ENCODE measurements at places on chromosomes 11 and 22.
A peak's percentile ranks its signal among the peaks of the same experiment; 100 is the strongest.

DNA sequence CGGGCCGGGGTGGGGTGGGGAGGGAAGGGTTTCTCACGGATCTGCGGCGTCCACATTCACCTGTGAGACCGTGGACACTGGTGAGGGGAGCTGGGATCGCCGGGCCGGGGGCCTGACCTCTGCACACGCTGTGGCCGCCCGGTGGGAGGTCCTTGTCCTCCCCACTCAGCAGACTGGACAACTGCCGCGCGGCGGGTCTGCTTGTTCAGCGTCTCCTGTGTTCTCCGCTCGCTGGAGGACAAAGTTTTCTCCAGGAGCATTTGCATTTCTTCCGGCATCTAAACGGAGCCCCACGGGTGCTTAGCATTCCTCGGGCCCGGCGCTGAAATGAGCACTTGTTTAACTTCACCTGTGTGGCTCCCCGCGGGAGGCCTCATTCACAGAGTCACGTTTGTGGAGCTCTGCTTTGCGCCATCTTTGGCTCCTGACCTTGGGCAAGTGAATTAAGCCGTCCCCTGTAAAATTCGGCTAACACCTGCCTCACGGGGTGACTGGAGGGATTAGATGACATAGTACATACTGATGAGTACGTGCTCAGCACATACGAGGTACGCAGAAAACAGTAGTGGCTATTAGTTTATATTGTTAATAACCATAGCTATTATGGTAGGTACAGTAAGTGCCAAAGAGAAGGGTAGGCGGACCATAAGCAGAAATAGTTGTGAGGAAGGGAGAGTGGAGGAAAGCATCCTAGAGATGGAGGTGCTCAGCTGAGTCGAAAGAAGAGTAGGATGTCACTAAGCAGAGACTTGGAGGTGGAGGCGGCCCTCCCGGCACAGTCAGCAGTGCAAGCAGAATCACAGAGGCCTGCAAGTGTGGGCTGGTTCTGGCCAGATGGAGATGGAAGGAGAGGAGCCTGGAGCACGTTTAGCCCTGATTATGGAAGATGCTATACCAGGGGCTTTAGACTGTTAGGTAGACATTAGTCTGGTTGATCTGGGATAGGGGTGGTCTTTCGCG is 885 bp downstream of the TRMU start:
- peak; percentile 7 for DNase-seq

- DNase-seq, result no peak
Measured at GRCh38 chr11:33515347-33515746, 185.3 kb downstream of the C11orf91 start.

GRCh38 chr22:30402028-30402765 is 5.4 kb downstream of the SEC14L2 start:
- DNase-seq, result no peak

GRCh38 chr11:8315954-8316353 is 52.3 kb upstream of the LMO1 start:
- no peak for DNase-seq

GRCh38 chr11:1691878-1692707 is 4.9 kb upstream of the KRTAP5-6 start:
- no peak for DNase-seq

GRCh38 chr22:48257685-48258055 is 1495.2 kb downstream of the TBC1D22A start:
- DNase-seq, result no peak

DNA sequence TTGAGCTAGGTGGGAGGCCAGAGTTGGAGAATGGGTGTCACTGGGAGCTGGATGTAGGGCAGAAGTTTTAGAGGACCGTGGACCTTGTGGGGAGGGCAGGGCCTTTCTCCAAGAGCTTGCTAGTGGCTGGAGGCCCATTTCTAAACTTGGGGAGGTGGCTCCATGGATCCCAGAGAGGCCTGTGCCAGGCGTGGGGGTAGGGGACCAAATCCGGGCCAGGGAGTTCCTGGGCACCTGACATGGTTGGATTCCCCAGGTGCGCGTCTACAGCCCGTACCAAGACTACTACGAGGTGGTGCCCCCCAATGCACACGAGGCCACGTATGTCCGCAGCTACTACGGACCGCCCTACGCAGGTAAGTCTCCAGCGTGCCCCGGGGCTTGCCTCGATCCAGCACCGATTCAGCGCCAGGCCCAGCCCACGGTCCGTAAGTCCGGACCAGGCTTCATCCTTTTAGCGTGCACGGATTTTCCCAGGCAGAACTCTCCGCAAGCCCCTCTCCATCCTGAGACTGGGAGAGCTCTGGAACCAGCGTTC is 14.2 kb downstream of the PLEKHB1 start:
- no peak for DNase-seq

DNA sequence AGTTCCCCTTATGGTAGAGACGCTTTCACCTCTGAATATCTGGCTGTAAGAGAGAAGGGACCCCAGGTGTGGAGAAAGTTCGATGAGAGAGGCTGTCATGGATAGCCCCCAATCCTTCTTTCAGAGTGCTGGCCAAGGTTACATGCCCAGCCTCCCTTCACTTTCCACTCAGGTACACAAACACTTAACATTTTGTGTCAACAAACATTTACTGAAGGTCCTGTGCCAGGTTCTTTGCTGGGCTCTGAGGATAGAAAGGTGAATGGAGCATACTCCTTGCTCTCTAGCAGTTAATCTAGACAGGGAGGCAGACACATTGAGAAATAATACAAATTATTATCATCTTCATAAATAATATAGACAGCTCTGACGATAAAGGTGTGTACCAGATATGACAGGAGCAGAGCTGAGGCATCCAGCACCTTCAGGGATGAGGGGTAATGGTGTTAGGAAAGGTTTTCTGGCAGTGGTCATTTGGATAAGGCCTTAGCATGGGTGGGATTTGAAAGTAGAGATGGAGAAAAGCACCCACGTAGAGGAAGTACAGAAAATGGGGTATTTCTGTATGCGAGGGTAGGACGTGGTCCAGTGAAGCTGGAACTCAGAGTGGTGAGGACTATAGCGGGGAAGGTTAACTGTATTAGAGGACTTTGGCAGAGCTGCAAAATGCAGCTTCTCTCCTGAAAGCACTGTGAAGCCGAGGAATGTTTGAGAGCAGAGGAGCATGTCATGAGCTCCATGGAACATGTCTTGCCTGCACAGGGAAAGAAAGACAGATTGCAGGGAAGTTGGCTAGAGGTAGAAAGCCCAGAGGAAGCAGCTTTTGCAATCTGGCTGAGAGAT is 19.6 kb downstream of the PPFIBP2 start:
- no peak for DNase-seq

DNA sequence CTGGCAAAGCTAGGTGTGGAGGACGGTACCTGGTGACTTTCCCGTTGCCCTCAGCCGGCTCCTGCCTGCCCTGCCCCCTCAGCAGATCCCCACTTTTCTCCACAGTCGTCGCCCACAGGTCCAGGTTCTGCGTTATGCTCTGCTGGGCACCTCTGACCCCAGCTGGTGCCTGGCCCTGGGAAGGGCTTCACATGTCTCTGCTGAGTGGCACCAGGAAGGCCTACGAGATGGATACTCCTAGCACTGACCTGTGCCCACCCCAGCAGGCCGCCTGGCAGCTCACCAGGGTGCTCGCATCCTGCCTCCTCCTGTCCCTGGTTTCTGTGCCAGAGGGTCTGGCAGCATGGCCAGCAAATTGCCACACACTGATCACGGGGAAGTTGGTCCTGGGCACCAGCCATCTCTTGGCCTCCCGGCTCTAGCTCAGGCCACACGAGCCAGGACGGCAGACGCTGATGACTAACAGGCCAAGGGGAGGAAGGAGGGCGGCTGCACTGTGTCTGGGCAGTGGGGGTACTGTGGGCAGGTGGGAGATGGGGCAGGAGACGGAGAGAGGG is 13.8 kb downstream of the CARS1 start:
- DNase-seq, result no peak

DNA sequence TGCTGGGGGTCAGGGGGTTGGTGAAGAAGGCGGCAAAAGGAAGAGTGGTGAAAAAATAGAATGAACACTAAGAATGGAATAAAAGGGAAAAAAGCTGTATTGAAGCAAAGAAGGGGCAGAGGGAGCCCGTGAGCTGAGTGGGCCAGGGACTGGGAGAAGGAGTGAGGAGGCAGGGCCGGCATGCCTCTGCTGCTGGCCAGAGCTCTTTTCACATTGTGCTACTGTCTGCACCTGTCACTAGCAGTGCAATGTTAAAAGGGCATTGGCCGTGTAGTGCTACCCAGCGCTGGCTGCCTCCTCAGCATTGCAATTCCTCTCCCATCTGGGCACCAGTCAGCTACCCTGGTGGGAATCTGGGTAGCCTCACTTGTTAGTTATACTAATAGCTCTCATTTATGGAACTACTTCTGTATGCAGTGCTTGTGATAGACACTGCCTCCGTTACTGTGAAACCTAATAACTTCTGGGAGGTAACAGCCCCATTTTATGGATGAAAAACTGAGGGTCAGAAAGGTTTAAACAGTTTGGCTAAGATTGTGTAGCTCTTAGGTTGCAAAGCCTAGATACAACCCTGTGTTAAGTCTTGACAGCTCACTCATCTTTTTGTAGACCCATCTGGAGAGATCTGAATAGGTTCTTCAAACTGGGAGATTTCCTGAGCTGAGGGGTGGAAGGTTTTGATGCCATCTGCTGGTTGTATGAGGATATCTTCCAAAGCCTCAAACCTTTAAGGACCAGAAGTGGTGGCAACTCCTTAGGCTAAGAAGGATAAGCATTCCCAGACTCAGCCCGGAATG is 8.5 kb downstream of the YPEL4 start:
- no peak for DNase-seq

- DNase-seq, result no peak
Measured at GRCh38 chr11:88352139-88352538, 14.6 kb upstream of the CTSC start.

DNA sequence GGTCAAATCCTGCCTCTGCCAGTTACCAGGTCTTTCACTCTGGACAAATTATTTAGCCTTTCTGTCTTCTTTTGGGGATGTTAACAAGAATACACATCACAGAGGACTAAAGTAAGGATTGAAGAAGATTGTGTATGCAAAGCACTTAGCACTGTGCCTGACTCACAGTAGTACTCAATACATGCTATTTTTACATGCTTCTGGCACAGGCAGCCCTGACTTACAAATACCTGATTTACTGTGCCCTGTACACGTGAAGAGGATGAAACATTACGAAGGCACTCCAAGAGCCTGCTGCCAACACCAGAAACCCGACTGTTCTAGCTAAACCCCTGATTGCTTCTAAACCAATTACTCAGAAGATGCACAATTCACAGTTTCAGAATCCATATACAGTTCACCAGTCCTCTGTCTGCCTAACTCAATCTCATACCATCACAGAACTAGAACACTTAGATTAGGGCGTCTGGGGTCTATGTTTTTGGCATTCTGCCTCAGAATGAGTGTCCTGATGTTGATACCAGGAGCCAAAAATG is 300.9 kb upstream of the DDI1 start:
- DNase-seq, result no peak

GRCh38 chr11:63142459-63142858 is 1.6 kb downstream of the SLC22A24 start:
- no peak for DNase-seq

GRCh38 chr11:2090172-2091111 is 48.7 kb downstream of the IGF2 start:
- DNase-seq, result no peak

DNA sequence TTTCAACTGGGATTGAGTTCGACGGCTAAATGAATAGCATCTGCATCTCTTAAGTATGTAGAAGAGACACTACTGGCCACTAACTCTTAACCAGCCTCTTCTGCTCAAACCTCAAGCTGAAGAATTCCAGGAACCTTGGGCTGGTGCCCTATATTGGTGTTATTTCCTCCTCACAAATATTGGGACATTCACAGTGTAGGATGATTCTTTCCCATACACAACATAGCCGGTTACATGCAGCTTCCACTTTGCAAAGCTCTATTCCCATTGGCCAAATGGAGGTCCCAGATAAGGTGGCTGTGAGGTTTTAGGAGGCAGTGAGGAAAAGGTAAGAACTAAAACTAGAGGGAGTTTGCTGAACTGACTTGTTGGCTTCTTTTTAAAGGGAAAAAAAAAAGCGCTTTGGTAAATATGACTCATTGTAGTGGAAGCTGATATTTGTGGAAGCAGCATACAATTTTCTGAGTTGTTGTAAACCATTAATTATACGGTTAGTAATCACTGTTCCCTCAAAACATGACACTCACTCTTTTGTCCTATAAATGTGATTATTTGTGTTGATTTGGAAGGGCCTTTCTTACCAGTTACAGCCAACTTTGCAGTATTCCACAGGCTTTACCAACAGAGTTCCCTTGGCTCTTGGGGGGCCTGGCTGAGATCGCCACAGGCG is 17.6 kb downstream of the C22orf31 start:
- DNase-seq, result no peak

- DNase-seq, result no peak
Measured at GRCh38 chr11:58647141-58647699, 24.8 kb downstream of the CNTF start.

DNA sequence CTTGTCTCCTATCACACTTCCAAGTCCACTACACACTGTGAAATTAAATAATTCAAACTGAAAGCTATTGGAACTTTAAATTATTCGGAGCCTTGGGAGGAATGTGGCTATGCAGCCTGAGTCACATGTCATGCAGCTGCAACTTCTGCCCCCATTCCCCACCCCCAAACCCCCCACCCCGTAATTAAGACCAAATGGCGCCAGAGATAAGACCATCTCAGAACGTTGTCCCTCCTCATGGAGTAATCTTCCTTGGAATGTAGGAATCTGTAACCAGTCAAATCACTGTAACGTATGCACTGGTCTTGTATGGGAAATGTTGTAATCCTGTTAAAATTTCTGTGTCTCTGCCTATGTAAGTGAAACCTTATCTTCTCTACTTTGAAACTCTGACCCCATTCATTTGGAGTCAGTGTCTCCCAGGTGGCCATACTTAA is 37.0 kb downstream of the GAB2 start:
- DNase-seq, result no peak

- DNase-seq, result no peak
Measured at GRCh38 chr22:35578836-35579575, 38.1 kb downstream of the MB start.

DNA sequence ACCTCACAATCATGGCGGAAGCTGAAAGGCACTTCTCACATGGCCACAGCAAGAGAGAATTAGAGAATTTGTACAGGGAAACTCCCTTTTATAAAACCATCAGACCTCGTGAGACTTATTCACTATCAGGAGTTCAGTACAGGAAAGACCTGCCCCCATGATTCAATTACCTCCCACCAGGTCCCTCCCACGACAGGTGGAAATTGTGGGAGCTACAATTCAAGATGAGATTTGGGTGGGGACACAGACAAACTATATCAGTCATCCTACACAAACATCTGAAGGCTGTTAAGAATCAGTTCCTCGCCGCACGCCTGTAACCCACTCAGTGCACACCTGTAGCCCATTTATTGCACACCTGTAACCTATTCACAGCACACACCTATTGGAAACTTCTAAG is 39.8 kb downstream of the CHST1 start:
- no peak for DNase-seq

DNA sequence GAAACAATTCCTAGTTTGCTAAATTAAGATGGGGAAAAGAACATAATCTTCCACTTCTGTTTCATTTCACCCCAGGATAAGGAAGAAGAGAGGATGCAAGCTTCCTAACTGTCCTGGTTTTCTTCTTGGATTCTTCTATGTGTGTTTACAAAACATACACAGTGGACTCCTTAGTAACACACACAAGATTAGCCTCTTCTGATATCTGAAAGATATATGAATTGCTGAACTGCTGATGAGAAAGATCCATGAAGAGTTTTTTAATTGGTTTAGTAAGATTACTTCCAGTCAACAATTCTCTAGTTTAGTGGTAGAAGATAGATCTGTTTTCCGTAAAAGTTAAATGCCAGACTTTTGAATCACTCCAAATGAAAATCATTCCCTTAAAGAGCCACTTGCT is 86.8 kb downstream of the WT1 start:
- DNase-seq, result no peak
